NCI-H1694 treated with DMSO at 0.1 percent for 48 hours (cell line): ENCODE measurements at places on chromosomes 4 and X.

GRCh38 chr4:38179690-38180377 is 219.6 kb downstream of the PTTG2 start:
- peak; percentile 11 for DNase-seq

DNA sequence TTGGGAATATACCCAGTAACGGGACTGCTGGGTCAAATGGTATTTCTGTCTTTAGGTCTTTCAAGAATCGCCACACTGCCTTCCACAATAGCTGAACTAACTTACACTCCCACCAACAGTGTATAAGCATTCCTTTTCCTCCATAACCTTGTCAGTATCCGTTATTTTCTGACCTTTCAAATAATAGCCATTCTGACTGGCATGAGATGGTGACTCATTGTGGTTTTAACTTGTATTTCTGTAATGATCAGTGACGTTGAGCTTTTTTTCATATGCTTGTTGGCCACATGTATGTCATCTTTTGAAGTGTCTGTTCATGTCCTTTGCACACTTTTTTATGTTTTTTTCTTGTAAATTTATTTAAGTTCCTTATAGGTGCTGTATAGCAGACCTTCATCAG is 81.2 kb downstream of the ADAM29 start:
- DNase-seq, result no peak

DNA sequence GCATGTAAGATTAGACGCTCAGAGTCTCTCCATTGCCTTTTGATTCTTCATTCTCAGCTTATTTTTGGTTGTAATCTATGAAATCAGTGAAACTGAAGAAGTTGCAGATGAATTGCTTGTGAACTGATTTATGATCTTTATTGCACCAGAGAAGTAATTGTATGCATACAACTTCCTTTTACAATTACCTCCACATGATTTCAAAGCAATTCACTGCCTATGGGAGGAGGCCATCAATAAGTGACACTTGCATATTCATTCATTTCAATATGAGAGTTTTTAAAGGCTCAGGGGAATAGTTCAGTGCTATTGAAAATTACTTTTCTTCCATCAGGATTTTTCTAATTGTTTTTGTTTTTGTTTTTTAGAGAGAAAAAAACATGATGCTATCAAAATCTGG is 222.3 kb downstream of the NKX6-1 start:
- no peak for DNase-seq

DNA sequence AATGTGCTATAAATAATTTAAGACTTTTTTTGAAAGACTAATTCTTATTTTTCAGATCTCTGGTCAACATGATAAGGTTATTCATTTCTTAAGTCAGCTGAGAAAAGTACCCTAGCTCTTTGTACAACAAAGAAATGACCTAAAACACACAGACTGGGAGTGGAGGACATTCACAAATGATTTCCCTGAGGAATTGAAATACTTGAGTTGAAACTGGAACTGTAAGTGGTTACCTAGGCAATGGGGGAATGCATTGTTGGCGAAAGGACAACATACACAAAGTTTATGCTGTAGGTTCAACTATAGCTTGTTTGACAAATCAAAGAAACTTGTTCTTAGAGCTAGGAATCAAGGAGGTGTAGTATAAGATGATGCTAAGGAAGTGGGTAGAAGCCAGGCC is 915.5 kb downstream of the FAT4 start:
- no peak for DNase-seq

DNA sequence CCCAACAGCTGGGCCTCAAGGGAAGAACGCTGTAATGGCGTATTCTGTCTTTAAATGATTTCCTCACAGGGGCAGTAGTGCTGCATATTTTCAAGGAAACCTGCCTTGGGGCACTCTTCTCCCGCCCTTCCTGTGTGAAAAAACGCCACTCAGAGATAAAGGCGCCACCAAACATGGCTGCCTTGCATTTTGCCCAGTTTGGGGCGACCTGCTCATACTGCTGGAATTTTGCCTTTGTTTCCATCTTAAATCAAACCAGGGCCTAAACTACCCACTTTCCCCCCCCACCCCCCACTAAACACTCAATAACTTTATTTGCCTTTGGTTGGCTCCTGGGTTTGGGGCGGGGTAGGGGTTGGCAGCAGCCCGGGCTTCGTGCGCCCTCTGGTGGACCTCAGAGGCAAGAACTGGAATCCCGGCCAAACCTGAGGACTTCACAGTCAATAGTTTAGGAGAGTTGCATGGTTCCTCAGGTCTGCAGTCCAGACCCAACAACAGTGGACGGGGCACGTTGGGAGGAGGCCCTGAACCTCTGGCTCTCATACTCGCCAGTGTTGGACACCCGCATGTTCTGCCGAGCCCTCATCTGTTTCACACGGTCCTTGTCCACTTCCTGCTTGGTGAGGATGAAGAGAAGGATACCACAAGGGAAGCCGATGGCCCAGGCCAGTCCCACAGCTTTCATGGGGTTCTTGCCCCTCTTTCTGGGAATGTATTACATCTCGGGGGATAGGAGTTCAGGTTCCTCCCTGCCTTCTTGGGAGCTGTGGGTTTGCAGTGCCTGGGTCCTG is 220.1 kb upstream of the STK26 start:
- no peak for DNase-seq

DNA sequence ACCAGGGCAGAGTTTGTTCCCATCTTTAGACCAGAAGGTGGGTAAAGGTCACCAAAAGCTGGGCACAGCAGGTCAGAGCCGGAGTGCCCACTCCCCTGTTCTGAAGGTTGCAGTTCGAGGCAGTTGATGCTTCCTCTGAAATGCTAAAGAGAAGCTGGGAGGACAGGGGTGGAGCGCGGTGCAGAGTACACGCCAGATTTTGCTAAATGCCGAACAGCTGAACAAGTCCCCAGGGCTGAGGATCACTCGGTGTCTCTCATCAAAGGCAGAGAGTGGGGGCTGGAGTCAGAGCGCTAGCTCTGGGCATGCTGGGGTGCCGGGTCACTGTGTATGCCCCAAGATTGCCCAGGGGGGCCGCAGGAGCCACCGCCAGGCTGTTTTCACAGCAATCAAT is 197.0 kb downstream of the BCOR start:
- peak; percentile 59 for DNase-seq

DNA sequence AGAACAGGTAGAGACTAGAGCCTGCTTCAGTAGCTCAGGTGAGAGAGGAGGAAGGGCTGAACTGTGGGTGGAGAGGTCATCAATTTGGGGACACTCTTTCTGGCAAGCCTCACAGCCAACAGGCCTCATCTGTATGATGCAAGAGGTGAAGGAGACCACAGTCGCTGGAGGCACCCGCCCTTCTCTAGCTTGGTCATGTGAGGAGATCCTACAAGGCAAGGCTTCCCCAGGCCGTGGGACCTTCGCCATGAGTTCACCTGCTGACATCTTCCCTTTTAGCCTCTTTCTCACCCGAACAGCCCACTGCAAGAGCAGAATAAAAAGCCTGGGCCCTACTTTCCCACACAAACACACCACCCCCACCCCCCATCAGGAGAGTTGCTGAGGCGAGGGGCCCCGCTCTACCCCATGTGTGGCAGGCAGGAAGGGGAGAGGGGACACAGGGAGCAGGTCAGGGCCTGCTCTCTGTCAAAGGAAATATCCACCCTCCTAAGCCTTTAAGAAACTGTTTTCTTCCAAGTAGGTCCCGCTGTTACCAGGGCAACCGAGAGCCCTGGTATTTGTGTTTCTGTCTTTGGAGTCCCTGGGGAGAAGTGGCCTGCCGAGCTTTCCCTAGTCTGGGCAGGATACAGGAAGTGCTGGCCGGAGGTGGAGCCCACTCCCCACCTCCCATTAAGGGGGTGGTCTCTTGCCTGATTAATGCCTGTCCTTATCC is 8.1 kb downstream of the RTL5 start:
- DNase-seq, result no peak

- DNase-seq, result no peak
These were observed 156.5 kb downstream of the WDFY3 start for GRCh38 chr4:84809946-84810345.

DNA sequence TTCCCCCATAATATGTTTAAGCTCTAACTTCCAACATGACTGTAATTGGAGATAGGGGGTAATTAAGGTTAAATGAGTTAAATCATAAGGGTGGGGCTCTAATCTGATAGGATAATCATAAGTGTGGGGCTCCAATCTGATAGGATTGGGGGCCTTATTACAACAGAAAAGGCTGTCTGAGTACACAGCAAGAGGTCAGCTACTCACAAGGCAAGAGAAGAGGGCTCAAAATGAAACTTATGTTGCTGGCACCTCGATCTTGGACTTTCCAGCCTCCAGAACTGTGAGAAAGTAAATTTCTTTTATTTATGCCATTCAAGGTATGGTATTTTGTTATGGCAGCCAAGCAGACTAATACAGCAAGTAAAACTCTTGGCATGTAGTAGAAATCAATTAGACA is 16.4 kb downstream of the SH2D1A start:
- DNase-seq, result no peak

DNA sequence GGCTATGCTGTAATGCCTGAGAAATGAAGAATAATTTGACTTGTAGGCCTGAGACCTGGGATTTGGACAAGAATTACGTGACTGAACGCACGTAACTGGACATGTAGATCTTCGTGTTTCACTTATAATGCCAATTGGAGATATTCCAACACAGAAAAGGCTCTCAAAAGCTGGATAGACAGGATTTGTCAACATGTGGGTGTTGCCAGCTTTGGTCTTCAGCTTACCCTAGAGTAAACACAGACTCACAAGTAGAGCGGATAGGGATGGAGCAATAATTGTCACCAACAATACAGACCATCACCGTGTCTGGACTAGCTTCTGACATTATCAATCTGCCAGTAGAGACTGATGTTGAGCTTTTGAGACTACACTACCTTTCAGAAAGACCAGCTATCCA is 1511.0 kb upstream of the ADGRL3 start:
- DNase-seq, result no peak

- DNase-seq, result peak; percentile 89
These were observed 10.2 kb upstream of the MAGEB10 start for GRCh38 chrX:27797575-27797974.

DNA sequence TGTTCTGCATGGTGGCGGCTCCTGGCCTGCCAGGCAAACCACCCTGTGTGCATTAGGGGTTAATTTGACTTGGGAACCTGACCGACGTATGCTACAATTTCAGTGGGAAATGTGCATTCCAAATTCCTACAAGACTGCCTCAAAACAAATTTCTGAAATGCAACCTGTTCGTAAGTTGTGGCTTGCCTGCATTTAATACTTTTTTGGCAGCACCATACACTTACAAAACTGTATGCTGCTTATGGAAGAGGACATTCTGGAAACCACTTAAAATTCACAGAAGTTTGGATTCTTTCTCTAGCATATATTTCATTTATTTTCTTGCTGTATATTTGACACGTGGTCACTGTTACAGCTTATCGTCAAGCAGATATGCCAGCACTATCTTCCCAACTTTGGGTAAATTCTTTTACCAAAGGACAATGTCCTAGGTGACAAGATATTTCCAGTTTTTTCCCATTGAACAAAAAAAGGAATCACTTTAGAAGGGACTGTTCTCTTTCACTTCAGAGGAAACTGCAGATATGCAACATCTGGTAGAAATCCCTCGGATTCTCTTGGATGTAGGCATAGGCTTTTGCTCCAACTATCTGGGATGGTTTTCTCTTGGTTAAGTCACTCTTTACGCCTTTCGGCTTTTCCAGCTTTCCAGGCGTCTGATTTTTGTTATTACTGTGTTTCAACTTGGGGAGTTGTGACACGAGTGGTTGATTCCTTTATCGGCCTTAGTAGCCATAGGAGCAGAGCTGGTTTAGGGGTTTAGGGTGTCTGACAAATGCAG is 9.7 kb upstream of the TENM3 start:
- no peak for DNase-seq
